Articular chondrocyte of knee joint (primary cell): ENCODE measurements at places on chromosomes 2 and 18. TPM values are rescaled to one million over a fixed set of nuclear protein-coding genes. Genes with fewer than 3 reads are reported as not detected.

The CDH19 gene
- total RNA-seq, result 0.11 and 0.13 TPM in 2 replicates

The CHRNG gene
- total RNA-seq, result not detected in 2 replicates

The RFTN2 gene
- total RNA-seq, result 23.5 and 33.0 TPM in 2 replicates

The DSG1 gene
- total RNA-seq, result not detected in 2 replicates

The FNDC4 gene
- 24.2 and 25.1 TPM in 2 replicates for total RNA-seq

The SERPINB11 gene
- not detected in 2 replicates for total RNA-seq

The IL36A gene
- total RNA-seq, result not detected in 2 replicates

The ACOXL gene
- total RNA-seq, result not detected in 2 replicates

The TFPI gene
- 37.5 and 126 TPM in 2 replicates for total RNA-seq
